ENCODE measurements at places on chromosomes 5 and 9.

GRCh38 chr5:150289551-150290390, at the start of gene CAMK2A:
Gene CAMK2A, minus strand, starts transcription at chr5:150289773. Its CDS starts 148 bp downstream, at chr5:150289625.
- no peak for DNase-seq

DNA sequence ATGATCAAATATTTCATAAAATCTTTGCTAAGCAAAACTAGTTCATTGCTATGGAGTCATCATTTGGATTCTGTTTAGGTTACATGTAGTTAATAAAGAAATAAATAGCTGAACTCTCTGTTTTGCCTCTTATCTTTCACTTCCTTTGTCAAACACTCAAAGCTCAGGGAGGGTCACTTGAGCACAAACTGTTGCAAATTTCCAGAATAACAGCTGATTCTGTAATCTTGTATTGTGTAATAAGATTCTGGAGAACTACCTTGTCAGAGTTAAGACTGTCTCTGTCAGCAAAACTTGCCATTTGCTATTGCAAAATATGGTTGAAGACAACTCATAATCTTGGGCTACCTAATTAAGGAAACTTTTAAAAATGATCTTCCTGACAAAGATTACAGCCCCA, 182.0 kb upstream of the MOCS2 start:
- no peak for DNase-seq

DNA sequence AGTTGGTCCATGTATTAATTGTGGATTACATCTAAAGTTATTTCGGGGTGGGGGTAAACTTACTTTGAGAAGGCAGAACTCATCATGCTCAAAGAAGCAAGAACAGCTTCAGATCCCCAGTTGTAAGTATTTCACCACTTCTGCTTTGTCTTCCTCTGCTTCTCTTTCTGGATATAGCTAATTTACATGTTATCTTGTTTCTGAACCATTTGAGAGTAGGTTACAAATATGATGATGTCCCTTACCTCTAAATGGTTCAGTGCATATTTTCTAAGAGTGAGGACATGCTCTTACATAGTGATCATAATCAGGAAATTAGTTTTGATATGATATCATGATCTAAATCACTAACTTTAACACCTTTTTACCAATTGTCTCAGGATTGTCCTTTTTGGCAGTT, 11.9 kb downstream of the TRIO start:
- DNase-seq, result no peak

- peak; percentile 76 for DNase-seq
These were observed 1.5 kb downstream of the SH3GLB2 start for GRCh38 chr9:129026442-129027223.

DNA sequence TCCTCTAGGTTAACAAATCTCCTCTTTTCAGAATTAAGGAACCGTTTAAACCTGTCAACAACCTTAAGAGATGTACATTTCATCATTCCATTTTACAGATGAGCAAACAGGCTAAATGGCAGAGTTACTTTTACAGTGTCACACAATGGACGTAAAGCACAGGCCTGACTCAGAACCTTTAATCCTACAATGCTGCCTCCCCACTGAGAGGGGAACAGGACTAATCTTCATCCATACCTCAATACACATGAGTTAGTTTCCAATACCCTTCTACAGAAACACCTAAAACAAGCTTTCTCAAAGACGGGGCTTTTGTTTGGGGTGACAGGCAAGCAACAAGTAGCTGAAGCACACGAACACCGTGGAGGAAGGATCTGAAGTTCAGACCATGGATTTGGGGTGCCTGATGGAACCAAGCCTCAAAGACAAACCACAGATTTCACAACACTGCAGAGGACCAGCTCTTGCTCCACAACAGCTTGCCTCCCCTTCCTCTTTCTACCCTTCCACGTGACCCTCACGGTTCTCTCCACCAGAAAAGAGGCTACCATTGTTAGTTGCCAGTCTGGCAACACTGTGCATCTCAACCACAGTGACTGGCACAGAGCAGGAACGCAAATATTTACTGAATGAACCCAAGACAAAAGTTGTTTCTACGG, 1.8 kb downstream of the RNF130 start:
- no peak for DNase-seq

DNA sequence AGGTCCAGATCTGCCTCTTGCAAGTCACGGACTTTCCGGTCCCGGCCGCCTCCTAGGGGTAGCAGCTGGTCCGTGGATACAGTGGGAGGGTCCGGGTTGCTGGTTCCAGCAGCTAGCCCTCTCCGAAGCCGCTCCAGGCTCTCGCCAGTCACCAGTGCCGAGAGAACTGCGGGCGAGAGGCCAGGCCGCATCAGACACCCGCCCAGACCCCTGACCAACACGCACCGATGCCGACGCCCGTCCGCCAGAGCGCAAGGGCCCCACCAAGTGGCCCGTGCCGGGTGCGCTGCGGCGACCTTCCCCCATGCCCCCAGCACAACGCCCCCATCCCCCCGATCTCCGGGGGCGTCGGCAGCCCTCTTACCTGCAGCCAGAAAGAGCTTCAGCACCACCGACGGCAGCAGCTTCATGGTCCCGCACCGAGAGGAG, 470 bp downstream of the HBEGF start:
- peak; percentile 54 for DNase-seq

Measured in tongue (tissue), 3 donors.